ENCODE measurements at places on chromosomes 12 and 14.

- no peak for DNase-seq
Observed at GRCh38 chr14:66652525-66653106, 144.7 kb downstream of the GPHN start.

DNA sequence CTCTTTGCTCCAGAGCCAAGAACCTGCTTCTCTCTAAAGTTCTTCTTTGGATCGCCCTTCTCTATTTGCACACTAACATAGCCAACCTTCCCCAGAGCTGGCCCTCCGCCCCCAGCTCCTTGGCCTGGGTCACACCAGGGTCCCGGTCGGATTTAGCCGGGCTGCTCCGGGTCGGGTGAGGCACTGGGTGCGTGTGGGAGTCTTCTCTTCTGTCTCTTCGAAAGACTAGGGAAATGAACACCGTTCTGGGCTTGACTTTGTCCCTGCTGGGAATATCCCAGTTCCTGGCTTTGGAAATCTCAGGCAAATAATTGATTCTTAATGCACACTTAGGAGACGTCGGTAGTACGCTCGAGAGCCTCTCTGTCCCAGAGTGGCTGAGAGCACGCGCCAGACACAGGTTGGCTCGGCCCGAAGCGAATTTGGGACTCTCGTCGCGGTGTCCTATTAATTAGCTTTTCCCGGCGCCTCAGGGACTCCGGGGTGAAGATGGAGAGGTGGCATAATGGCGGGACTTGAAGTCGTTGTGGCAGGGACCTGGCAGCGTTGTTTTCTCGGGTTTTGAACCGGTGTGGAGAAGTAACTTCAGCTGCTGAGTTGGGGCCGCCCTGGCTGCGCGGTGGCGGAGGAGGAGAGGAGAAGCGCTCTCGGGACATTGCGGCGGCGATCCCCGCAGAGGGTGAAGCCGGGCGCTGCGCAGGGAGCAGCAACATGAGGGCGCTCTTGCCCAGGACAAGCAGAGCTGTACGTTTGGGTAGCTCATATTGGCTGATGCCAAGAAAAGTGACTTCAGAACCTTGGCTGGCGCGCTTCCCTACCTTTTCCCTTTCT is 7.5 kb downstream of the FOXG1 start:
- peak; percentile 88 for DNase-seq

DNA sequence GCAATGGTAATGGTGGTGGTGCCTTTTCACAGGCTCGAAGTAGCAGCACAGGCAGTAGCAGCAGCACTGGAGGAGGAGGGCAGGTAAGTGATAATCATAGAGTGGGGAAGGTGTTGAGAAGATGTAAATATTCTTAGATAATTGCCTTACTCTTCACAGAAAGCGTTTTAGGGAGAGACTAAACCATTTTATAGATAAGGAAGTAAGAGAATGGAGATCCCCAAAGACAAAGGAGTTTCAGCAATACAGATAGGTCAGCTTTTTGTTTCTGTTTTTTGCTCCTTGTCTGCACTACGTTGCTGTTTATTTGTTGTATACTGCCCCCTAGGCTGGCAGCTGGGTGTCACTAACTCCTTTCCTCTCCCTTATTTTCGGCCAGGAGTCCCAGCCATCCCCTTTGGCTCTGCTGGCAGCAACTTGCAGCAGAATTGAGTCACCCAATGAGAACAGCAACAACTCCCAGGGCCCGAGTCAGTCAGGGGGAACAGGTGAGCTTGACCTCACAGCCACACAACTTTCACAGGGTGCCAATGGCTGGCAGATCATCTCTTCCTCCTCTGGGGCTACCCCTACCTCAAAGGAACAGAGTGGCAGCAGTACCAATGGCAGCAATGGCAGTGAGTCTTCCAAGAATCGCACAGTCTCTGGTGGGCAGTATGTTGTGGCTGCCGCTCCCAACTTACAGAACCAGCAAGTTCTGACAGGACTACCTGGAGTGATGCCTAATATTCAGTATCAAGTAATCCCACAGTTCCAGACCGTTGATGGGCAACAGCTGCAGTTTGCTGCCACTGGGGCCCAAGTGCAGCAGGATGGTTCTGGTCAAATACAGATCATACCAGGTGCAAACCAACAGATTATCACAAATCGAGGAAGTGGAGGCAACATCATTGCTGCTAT is 2.0 kb downstream of the SP1 start:
- peak; percentile 73 for DNase-seq

DNA sequence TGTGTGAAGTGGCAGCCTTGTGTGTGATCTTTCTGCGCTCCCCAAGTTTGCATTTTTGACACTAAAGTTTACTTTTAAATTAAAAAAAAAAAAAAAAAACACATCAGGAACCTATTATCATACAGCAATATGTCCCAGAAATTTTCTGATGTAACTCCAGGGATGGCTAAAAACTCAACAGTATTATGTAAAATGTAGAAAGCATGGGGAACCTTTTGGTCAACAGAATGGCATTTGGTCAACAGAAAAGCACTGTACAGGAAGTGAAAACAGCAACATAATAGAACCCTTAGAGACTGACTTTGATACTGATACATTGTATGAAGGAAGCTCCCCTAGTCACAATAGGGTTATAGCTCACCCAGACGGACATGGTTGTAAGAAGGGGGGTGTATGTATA is 224.3 kb downstream of the ITPR2 start:
- no peak for DNase-seq

DNA sequence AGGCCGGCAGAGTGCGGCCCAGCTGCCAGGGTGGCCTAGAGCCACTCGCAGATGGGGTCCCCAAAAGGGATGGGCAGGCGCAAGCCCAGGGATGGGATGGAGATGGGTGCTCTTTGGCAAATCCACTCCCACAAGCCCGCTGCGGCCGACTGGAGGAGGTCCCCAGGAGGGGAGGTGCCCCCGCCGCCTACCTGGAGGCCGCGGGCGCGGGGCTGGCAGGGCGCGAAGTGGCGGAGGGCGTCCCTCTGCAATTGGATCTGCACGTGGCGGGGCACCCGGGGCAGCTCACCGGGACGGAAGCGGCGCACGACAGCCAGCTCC is 730 bp downstream of the PPP1R3E start:
- no peak for DNase-seq

DNA sequence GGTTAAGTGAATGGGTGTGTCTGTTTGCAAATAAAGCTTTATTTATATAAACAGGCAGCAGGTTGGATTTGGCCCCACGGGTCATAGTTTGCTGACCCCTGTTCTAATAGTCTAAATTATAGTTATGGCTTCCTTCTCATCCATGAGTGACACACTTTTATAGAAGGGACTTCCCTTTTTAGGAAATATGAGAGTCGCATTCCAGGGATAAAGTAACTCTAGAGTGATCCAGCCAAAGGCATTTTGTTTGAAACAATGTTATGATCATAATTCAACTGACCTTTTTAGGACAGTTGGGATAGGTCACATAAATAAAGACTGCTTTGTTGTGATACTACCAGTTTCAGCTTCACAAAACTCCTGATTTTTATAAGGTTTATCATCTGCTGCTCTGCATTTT is 87.9 kb downstream of the ALX1 start:
- DNase-seq, result no peak

GRCh38 chr12:2360630-2361170 is 307.9 kb downstream of the CACNA1C start:
- DNase-seq, result no peak

GRCh38 chr12:11609045-11609444 is 40.4 kb upstream of the ETV6 start:
- DNase-seq, result no peak

- no peak for DNase-seq
Observed at GRCh38 chr12:70876952-70877351, 43.6 kb downstream of the PTPRR start.

DNA sequence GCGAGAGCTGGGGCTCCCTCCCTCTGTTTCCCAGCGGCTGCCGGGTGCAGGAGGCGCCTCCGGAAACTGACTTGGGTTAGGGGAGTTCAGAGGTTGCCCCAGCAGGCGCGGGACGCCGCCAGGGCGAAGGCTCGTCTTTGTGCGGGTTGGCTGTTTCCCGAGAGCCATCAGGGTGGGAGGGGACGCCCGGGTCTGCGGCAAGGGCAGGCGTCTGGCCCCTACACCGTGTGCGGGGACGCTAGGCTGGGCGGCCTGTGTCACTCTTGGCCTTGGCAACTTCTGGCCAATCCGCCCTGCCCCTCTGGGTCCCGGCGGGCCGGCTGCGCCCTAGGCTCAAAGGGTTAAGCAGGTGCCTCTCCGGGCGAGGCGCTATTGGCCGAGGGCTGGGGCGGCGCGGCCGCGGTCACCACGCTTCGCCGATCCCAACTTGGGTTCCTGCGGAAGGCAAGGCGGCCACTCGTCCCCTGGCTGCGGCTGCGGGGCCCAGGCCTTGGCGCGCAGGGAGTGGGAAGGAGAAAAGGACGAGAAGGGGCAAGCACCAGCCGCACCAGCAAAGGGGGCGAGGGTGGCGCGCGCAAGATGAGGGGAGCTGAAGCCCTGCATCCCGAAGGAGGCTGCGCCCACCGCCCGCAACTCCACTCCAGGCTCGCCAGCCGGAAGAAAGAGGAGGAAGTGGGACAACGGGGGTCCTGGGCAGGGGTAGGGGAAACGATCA is 5.6 kb upstream of the NPAS3 start:
- peak; percentile 81 for DNase-seq

DNA sequence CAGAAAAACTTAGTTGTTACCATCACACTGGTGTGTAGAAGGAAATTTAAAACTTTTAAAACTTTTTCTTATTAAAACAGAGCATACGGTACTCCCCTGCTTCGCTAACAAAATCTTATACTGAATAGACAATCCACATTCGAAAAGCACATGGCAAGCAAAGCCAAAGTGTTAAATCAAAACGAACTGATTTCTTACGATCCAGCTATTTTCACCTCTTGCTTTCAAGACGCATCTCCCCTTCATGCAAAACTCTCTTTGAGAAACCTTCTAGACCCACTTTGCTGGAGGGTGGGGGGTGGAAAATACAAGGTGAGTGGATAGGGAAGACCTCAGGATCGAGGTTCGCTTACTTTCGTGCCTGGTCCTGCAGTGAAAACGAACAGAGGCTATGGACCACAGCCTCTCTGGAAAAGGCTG is 328 bp downstream of the INTS13 start:
- no peak for DNase-seq

Measured in ecto neural progenitor cell (in vitro differentiated cells).